ENCODE measurements at places on chromosomes 7 and 10.

DNA sequence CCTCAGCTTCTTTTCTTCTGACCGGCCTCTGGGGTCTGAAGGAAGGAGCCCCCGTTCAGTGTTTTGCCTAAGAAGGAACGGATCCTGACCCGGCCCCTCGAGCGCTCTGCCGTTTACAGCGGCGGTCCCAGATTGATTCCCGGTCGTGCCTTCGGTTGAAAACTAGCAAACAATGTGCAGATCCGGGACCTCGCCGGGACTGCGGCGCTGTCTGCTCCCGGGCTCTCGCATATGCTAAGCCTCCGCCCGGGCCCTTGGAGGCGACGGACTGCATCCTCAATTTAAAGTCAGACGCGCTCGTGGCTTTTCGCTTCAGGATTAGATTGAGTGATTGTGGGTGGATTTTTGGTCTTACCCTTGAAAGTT lies 559 bp downstream of the DBF4 start:
- peak; percentile 1 for DNase-seq

DNA sequence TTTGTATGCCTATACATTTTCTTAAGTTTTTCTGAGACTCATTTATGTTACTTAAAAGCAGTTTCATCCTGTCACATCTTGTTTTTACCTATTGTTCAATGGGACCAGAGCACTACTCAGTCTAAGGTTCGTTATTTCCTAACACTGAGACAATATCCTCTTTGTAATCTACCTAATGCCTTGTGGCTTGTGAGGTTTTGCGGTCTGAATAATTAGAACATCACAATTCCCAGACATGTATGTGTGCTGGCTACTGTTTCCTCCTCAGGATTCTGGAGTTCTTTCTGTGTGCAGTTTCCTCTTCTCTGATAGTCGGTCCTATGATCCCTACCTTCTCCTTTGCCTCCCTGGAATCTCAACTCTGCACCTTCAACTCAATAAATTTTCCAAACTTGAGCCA lies 620.2 kb downstream of the ANKRD7 start:
- no peak for DNase-seq

DNA sequence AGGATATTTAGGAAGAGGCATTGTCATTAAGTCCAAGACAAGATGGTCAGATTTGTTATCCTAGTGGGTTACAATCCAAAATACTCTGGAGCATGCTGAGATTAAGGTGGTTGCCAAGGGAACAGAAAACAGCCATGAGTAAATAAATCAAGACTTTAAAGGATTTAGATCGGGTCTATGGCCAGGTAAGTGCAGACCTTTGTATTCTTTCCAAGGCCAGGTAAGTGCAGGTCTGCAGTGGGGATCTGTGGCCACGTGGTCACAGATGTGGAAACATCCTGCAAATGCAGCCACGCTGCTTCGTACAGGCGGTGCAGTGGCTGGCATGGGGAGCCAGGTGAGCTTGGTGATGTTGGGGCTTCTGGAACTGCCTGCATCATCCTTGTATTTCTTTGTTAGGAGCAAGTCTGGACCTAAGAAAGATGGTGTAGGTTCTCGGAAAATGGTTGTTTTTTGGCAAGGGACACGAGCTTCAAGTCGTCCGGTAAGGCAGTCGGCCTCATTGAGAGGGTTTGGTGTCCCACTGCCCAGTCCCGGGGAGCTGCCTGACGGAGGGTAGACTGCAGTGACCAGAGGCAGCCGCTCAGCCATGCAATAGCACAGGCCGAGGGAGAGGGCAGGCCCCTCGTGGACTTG lies 21.8 kb downstream of the ZNF775 start:
- DNase-seq, result no peak

GRCh38 chr10:132627666-132628531 lies 90.3 kb downstream of the INPP5A start:
- no peak for DNase-seq

GRCh38 chr10:45553613-45554012 lies 119.0 kb downstream of the ZFAND4 start:
- DNase-seq, result no peak

DNA sequence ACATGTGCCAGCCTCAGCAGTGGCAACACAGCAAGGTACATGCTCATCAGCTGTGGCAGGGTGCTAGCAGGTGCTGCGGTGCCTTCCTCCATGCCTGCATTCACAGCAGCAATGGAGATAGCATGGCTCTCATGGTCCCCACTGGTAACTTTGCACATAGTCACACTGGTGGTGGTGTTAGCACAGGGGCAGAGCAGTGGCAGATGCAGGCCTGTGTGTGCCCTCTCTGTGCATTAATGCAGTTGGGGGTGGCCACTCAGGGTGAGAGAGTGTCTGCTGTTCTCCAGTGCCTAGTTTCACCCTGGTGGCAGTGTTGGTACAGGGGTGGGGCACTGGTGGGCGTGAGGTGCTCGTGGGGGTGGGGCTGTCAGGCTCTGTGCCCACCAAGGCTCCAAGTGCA lies 17.7 kb upstream of the PPP1R3A start:
- DNase-seq, result no peak

- peak; percentile 48 for DNase-seq
These were observed 389.0 kb upstream of the PODXL start for GRCh38 chr7:131945313-131945911.

- DNase-seq, result no peak
These were observed 75.1 kb downstream of the ANKRD61 start for GRCh38 chr7:6106140-6106904.

GRCh38 chr7:142401951-142402350 lies 144.1 kb upstream of the PRSS58 start:
- DNase-seq, result no peak

GRCh38 chr10:114045136-114046086 lies 1.7 kb downstream of the ADRB1 start:
- no peak for DNase-seq

- no peak for DNase-seq
These were observed 9.2 kb downstream of the REEP3 start for GRCh38 chr10:63530409-63530808.

Data from iPS DF 6.9 (cell line).